H9 (cell line): ENCODE measurements at places on chromosomes 4 and X.
A peak's percentile ranks its signal among the peaks of the same experiment; 100 is the strongest.

DNA sequence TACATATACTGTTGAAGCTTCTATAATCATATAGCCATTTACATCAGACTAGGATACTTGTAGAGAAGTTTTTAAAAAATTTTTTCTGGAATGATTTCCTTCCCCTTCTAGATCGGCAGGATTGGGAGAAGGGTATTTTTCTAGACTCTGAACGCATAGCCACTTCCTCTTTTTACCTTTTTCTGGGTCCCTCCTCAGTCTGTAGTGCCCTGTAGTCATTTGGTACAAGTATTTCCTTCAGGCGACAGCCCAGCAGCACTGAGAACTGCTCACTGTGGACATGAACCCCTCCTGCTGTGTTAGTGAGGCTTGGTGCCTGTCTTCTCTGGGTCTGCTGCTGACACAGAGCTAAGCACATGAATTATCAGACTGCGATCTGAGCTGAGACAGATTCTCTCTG, 255.4 kb downstream of the ARHGAP10 start:
- no peak for DNase-seq

- peak; percentile 71 for DNase-seq
These were observed 34.2 kb downstream of the ATXN3L start for GRCh38 chrX:13285693-13286092.

GRCh38 chrX:129961180-129962083, 21.0 kb upstream of the BCORL1 start:
- DNase-seq, result peak; percentile 82

GRCh38 chr4:182752158-182752910, 164.9 kb downstream of the DCTD start:
- no peak for DNase-seq

- DNase-seq, result peak; percentile 94
These were observed 84.0 kb downstream of the WWC2 start for GRCh38 chr4:183182873-183183725.

DNA sequence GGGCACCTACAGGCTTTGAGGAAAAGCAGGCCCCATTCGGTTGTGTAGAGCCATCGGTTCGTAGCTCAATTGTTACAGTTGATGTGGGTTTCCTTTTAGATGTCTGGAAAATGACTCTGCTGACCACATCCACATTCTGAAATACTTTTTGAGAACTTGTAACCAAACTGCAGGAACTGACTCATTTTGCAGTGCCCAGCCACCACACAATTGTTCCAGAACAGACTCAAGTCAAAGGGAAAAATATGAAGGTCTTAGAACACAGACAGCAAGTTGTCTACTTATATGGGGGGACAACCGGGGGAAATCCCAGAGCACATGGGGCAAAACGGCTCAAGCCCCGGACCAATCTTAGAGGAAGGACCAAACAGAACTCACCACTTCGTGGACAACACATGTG, 557.6 kb upstream of the DIPK2B start:
- no peak for DNase-seq

DNA sequence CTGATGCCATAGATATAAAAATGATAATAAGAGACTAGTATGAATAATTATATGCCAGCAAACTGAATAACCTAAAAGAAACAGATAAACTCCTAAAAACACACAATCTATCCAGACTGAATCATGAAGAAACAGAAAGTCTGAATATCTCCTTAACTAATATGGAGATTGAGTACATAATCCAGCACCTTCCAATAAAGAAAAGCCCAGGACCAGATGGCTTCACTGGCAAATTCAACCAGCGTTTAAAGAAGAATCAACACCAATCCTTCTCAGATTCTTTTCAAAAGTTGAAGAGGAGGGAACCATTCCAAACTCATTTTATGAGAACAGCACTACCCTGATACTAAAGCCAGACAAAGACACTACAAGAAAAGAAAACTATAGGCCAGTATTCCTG, 26.5 kb upstream of the RNF212 start:
- DNase-seq, result no peak

GRCh38 chr4:85823295-85823694, 348.3 kb downstream of the ARHGAP24 start:
- DNase-seq, result peak; percentile 33

- peak; percentile 60 for DNase-seq
These were observed 35.3 kb downstream of the NBDY start for GRCh38 chrX:56764153-56764974.

- no peak for DNase-seq
These were observed 132.9 kb downstream of the MSL3 start for GRCh38 chrX:11890836-11891514.

- DNase-seq, result no peak
These were observed 59.4 kb upstream of the ARSJ start for GRCh38 chr4:114038762-114039387.

DNA sequence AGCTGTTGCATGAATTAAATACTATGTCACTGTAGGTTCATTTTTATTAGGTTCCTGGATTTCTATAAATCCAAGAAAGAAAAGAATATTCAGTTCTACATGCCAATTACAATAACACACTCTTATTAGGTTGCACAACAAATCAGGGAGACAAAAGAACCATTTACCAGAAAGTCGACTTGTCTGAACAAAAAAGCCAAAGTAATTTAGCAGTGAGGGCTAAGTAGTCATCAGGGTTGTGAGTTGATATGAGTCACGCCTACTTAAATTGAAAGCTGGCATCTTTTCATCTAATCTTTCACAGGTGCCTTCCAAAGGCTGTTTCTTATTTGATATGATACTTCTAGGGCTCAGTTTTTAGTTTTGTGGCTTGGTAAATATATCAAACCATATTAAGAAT, 25.4 kb upstream of the GNRHR start:
- no peak for DNase-seq

DNA sequence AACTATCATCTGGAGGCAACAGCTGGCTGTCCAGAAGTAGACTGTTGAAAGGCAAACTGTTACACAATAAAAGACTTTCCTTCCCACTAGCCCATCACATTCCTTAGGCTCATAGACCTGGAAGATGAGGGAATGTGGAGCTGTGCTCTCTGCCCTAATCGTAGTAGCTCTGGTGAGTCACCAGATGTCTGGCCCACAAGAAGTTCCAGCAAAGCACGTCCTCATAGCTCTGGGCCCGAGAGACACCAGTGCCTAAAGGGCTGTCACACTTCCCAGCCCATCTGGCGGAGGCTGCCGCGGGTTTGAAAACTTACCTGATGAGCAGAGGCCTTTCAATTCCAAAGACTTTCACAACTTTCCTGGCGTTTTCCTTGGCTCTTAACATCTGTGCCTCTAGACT, 81.7 kb upstream of the STOX2 start:
- no peak for DNase-seq

GRCh38 chrX:53445977-53446376, 11.8 kb upstream of the HSD17B10 start:
- DNase-seq, result peak; percentile 49

DNA sequence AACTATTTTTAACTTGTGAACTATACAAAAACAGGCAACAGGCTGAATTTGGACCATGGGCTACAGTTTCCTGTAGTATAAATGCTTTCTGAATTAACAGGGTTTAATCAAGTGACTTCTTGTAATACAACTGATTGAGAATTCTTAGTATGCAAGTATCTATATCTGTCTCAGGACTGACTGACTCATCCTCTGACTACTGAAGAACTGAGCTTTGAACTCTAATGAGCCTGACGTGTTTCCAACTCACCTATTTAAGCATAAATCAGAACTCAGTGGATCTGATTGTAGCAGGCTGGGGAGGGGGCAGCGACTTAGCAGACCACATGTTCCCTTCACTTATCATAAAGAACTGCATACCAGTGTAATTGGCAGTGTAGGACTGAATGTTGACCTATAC, 7.8 kb downstream of the SPATA4 start:
- no peak for DNase-seq

GRCh38 chr4:152189451-152190179, 346.3 kb downstream of the FBXW7 start:
- DNase-seq, result no peak

GRCh38 chr4:3411676-3412075, 30.1 kb upstream of the HGFAC start:
- DNase-seq, result peak; percentile 18

DNA sequence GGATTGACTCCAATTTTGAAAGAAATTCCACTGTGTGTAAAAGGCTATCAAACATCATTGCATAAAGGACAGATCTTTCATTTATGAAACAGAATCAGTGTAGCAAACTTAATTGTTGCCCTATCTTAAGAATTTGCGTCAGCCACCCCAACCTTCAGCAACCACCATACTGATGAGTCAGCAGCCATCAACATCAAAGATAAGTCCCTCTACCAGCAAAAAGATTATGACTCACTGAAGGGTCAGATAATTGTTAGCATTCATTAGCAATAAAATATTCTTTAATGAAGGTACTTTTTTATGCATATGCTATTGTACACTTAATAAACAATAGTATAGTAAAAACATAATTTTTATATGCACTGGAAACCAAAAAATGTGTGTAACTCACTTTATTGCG, 15.8 kb upstream of the GRSF1 start:
- no peak for DNase-seq

GRCh38 chr4:17132226-17132625, 233.8 kb upstream of the LDB2 start:
- DNase-seq, result no peak

- DNase-seq, result no peak
These were observed 23.3 kb upstream of the MGST2 start for GRCh38 chr4:139642364-139642763.

DNA sequence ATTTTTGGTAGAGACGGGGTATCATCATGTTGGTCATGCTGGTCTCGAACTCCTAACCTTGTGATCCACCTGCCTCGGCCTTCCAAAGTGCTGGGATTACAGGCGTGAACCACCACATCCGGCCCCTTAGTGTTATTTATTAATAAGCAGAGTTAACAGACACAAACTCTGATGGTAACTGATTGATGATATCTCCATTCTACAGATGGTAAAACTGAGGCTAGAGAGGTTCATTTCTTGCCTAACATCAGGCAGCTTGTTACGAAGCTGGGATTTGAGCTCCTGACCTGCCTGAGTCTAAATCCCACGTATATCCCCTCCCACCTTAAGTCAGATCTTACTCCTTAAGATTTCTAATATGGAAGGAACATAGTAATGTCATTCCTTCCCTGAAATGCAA, 36.9 kb downstream of the TBC1D14 start:
- DNase-seq, result no peak

DNA sequence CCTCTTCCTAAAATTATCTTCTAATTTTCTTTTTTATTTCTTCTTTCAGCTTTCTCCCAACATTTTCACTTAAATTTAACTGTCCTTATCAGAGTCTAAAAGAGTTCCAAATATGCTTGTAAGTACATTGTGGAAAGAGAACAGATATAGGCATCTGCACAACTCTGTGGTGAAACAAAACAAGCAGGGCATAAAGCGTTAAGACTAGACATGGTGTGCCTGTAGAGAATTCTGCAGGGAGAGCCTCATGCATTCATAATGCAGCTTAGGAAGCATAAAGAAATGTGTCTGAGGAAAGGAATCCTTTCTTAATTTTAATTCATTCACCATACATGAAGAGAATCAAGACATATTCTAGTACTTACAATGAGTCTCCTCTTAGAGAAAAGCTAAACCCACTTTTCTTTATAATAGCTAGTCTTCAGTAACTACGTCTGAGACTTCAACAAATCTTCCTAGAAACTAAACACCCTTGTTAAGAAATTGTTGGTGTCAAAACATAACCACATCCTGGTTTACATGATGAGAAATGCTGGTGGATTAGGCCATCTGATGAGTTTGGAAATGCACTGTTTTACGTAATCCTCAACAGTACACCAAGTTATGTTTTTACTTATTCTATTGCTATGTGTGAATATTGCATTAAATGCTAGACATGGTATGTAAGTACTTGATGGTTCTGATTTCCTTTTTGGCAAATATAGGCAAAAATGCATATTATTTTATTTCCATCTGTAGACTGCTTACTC, 307.8 kb upstream of the GIMD1 start:
- DNase-seq, result no peak

DNA sequence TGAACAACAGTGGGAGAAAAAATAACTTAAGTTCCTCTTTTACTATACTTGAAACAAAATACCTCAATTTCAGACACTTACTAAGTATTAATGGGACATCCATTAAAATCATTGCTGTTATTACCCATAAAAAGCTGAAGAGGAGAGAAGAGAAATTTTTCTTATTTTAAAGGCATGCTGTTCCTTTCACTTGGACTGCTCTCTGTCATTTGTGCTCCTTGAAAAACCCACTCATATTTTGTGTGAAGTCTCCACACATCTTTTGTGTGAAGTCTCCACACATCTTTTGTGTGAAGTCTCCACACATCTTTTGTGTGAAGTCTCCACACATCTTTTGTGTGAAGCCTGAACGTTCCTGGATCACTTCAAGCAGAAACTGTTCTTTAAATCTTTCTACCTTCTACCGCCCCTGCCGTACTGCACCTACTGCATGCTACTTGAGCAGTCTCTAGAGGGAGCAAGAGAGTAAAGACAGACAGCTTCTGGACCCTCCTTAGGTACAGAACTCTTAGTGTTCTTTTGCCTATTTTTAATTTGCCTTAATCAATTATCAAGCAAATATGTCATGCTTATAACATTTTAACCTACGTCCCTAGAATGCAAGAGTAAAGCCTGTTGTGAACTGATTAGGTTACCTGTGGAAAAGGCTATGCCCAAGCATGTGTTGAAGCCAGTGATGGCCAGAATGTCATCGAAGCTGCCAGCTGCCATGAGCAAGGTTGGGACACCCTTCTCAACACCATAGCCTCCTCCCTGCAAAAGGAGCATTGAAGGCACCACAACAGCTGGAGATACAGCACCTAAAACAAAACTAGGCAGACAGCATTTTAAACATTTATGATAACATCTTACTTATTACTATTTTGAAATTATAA, 27.1 kb upstream of the SLC9B1 start:
- peak; percentile 41 for DNase-seq

DNA sequence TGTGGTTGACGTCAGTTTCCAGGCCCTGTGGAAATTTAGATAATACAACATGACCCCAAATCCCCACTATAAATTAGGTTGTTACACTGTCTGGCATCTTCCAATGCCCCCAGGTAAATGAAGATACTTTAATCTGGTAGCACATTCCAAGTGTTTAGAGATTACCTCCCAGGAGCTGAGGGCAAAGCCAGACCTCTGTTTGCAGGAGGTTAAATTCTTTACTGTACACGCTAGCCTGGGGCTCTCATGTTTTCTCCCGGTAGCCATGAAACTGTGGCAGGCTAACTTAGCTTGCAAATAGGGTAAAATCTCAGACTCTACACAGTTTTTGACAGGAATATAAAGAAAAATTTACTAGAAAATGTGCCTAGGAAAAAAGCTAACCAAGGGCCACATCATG, 450.0 kb downstream of the PDGFC start:
- DNase-seq, result no peak

DNA sequence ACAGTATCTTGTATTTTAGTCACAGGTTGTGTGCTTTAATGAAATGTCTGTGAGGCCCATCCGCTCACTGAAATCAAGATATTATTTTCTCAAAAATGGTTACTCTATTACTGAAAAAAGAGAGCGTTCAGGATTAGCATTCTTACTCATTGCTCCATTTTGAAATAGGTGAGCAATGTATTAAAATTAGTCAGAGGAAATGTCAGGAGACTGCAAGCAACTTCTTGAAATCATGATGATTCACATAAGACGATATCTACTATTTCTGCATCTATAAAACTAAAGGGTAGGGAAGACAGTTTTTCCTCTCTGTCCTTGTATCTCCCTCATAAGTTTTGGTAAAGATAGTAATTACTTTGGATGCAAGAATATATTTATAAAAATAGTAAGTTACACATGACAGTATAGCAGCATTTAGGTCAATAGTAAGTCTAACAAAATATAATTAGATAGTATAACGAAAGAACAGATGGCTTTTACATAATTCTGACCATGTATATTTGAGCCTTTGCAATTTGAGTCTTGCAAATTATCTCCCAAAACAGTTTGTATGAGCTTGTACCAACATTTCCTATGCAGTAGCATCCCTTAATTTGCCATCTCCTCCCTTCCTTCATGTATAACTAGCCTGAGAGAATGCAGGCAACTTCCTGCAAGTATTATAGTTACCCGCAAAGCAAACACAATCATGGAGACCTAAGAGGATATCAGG, 937.8 kb downstream of the PCDH7 start:
- no peak for DNase-seq
